ENCODE measurements at places on chromosomes 1 and 21. TPM values are rescaled to one million over a fixed set of nuclear protein-coding genes. Genes with fewer than 3 reads are reported as not detected.

GRCh38 chr1:42173155-42173933, 8.8 kb upstream of the GUCA2A start:
- no peaks in the 10 kb centered on the region for H3K27me3 ChIP-seq
- H3K4me3 ChIP-seq = no peak overlapping the region
- DNase-seq = peak; percentile 45
- H3K36me3 ChIP-seq = no peaks in the 10 kb centered on the region
- peaks cover 4% of the 10 kb centered on the region for H3K4me1 ChIP-seq
- peak overlapping the region; percentile 94 for H3K27ac ChIP-seq

DNA sequence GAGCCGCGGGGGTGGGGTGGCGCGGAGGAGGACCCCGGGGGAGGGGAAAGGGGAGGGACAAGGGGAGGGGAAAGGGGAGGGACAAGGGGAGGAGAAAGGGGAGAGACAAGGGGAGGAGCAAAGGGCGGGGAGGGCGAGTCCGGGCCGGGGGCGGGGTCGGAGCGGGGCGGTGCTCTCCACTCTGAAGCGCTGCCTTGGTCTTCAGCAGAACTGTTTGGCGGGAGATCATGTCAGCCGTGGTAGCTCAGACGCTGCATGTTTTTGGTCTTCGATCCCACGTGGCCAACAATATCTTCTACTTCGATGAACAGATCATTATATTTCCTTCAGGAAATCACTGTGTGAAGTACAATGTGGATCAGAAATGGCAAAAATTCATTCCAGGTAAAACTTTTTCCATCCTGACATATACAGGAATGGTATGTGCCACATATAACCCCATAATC, 420 bp downstream of the CFAP57 start:
- DNase-seq = peak; percentile 86
- H3K4me3 ChIP-seq = peak overlapping the region; percentile 72
- peaks cover 28% of the 10 kb centered on the region for H3K36me3 ChIP-seq
- no peaks in the 10 kb centered on the region for H3K4me1 ChIP-seq
- H3K27ac ChIP-seq = peak overlapping the region; percentile 7

GRCh38 chr1:117600325-117600943, 5.4 kb upstream of the TENT5C start:
- no peaks in the 10 kb centered on the region for H3K36me3 ChIP-seq
- peak; percentile 5 for DNase-seq
- no peaks in the 10 kb centered on the region for H3K4me1 ChIP-seq
- H3K27me3 ChIP-seq = no peaks in the 10 kb centered on the region

GRCh38 chr1:17874710-17875109, 119.6 kb downstream of the ACTL8 start:
- DNase-seq = no peak
- H3K36me3 ChIP-seq = no peaks in the 10 kb centered on the region
- no peak overlapping the region for H3K4me3 ChIP-seq
- no peak overlapping the region for H3K27ac ChIP-seq
- no peaks in the 10 kb centered on the region for H3K4me1 ChIP-seq
- no peaks in the 10 kb centered on the region for H3K27me3 ChIP-seq

- no peaks in the 10 kb centered on the region for H3K36me3 ChIP-seq
- DNase-seq = no peak
- no peak overlapping the region for H3K4me3 ChIP-seq
- H3K4me1 ChIP-seq = no peaks in the 10 kb centered on the region
- H3K27ac ChIP-seq = no peak overlapping the region
Observed at GRCh38 chr1:218967836-218968235, 205.8 kb upstream of the LYPLAL1 start.

DNA sequence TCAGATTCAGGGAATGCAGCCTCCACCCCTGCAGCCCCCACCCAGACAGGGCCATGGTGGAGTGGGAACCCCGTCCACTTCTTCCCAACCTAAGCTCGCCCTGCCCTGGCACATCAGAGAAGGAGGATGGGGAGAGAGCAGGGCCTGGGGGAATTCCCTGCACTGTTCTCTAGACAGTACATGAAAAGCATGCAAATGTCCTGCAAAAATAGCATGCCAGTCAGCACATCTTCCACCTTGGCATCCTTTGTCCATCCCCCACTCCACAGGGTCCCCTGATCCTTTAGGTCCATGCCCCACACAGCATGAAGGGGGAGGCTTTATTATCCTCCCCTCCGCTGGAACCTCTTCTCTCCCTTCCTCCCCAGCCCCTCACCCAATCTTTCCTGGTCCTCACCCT, 35.0 kb upstream of the RD3 start:
- H3K27me3 ChIP-seq = no peaks in the 10 kb centered on the region
- no peak overlapping the region for H3K4me3 ChIP-seq
- DNase-seq = no peak
- H3K36me3 ChIP-seq = no peaks in the 10 kb centered on the region
- H3K27ac ChIP-seq = no peak overlapping the region

DNA sequence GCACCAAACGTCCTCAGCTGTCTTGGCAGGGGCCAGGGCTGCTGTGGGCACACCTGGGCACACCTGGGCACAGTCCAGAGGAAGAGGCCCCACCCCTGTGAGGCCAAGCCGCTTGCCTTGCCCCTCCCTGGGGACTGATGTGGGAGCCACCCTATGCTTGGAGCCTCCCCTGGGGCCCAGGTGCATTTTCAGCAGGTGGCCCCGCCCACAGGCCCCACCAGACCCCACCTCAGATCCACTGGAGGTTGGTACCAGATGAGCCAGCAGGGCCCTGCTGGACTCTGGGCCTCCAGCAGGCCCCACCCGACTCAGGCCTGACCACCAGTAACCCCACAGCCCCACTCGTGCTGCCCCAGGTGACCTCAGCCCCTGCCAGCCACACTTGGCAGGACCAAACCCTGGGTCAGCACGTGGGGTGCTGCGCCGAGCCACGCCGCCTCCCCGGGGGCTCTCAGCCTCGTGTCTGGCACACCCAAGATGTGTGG, 8.8 kb downstream of the SLC19A1 start:
- H3K27me3 ChIP-seq = no peaks in the 10 kb centered on the region
- peak; percentile 89 for DNase-seq
- H3K27ac ChIP-seq = peak overlapping the region; percentile 25
- H3K4me3 ChIP-seq = no peak overlapping the region

DNA sequence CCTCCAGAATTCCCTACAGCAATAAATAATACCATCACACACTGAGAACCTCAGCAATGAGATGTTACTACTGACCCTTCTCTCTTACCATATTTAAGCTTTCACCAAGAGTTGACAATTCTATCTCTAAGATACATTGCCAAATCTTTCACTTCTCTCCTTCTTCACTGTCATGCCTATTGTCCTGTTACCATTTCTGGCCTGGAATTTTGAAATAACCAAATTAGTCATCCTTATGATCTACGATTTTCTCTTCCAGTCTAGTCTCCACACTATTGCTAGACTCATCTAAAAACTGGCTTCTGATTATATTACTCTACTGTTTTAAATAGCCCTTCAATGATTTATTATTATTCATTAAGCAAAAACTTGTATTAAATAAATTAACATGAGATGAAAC, 656.1 kb upstream of the ADGRL4 start:
- no peak overlapping the region for H3K4me3 ChIP-seq
- no peaks in the 10 kb centered on the region for H3K4me1 ChIP-seq
- no peak overlapping the region for H3K27ac ChIP-seq
- no peaks in the 10 kb centered on the region for H3K36me3 ChIP-seq

Gene RGS2
- total RNA-seq = 78.0 TPM

Gene LORICRIN
- total RNA-seq = not detected
